ENCODE measurements at places on chromosomes 4 and X. TPM values are rescaled to one million over a fixed set of nuclear protein-coding genes. Genes with fewer than 3 reads are reported as not detected.

Gene CT45A3
- not detected for total RNA-seq

Gene CCDC120
- total RNA-seq = 3.7 TPM

Gene TLR1
- total RNA-seq = 0.51 TPM

Gene TKTL2
- not detected for total RNA-seq

Gene GRXCR1
- total RNA-seq = not detected

Gene AVPR2
- not detected for total RNA-seq

Gene RNF175
- not detected for total RNA-seq

Gene SPANXA1
- total RNA-seq = not detected

Gene UGT2A1
- total RNA-seq = not detected

Data from activated CD8-positive, alpha-beta memory T cell treated with anti-CD3 and anti-CD28 coated beads for 36 hours (primary cell).